Neuronal stem cell (in vitro differentiated cells): ENCODE measurements at places on chromosomes 6 and 20.

DNA sequence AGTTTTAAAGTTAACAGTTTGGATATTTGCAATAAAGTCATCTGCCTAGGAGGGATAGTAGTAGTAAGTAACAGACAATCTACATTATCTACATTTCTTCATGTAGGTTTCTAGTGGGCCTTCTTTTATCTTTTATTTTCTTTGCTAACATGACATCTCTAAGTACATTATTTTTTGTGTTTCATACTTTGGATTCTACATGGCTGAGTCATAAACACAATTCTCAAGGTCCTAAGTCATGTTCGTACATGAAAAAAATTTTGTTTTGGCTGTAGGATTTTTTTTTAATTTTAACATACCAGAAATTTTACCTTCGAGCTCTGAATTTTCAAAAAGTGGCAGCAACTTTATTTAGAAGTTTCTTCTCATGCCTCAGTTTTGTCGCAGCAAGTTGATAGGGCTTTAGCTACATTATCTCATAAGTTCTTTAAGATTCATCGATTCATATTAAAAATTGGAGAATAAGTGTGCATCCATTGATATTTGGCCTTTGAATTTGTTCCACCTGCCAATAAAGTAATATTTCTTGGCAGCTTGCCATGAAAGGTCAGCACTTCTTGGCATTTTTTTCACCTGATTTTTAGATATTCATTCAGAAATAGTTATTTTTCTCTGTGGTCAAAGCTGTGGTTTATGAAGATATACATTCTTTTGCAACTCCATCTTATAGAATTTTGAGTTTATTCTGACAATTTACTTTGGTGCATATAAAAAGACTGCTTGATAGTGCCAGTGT, 146.2 kb downstream of the GRIK2 start:
- DNase-seq, result no peak

DNA sequence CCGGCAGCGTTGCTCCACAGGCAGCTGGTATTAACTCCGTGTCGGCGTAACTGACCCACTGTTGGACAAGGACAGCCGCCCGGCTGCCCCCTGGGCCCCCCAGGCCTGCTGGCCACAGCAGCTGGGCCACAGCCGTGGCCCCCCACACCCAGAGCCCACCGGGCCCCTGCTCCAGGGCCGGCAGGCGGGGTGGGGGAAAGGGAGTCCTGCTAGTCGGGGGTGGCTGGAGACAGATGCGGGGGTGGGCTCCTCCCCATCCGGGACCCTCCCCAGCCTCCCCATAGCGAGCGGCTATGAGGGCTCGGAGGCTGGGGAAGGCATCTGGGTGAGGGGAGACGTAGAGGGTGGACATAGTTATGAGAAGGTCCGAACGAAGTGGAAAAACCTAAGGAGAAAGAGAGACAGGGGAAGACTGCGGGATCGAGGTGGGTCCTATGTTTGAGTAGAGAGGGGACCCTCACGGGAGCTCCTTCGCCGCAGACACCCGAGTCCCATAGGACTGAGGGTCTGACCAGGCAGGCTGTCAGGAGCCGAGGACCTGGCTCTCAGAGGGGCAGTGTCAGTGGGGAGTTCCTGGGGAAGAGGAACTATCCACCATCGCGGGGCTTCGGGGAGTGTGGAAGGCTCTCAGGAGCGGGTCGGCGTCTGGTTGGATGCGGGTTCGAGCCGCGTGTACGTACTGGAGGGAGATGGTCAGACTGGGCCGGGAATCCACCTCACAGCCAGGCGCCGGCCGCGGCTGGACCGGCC, 511 bp downstream of the VARS1 start:
- DNase-seq, result peak; percentile 27

- no peak for DNase-seq
Observed at GRCh38 chr6:16450285-16450684, 211.9 kb downstream of the GMPR start.

DNA sequence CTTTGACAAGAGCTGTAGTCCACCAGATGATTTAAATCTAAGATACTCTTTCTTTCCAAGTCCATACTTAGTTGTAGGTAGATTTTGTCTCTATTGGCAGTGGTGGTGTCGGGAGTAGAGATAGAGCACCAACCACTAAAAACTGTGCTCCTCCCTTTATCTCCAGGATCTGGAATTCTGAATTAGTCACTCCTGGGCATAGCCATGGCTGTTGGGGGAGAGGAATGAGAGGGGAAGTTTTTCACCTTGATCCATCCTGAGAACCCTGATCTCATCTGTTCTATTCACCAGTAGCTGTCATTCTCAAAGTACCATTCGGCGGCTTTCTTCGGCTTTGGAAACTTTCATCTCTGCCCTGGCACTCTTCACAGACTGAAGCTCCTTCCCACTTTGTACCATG, 35.6 kb upstream of the NKX2-4 start:
- no peak for DNase-seq

- peak; percentile 15 for DNase-seq
Observed at GRCh38 chr6:151325075-151326050, 66.0 kb downstream of the ZBTB2 start.

- no peak for DNase-seq
Observed at GRCh38 chr20:49291200-49291599, 13.3 kb upstream of the ZNFX1 start.

- DNase-seq, result no peak
Observed at GRCh38 chr6:161424421-161424820, 150.6 kb upstream of the AGPAT4 start.

- DNase-seq, result no peak
Observed at GRCh38 chr6:11994875-11995461, 17.1 kb upstream of the HIVEP1 start.

GRCh38 chr6:158758941-158759479, 60.2 kb downstream of the EZR start:
- DNase-seq, result no peak

GRCh38 chr6:53634184-53634631, 31.3 kb downstream of the KLHL31 start:
- no peak for DNase-seq

DNA sequence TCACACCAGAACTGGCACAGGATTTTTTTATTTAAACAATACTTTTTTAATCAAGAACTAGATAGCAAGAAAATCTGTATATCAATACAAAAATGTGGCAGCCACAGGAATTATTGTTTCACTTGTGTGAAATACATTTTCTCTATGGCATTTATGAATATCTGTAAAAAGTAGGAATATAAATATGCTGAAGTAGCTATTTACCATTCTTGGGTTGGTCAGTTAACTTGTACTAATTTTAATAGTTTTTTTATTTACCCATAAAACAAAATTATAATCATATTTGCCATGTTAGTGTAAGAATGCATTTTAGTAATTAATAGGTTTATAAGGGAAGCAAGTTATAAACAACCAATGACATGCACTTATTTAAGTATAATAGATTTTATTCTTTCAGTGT, 31.4 kb upstream of the TMEM30A start:
- DNase-seq, result no peak

GRCh38 chr6:109922851-109923250, 55.3 kb upstream of the GPR6 start:
- DNase-seq, result no peak

DNA sequence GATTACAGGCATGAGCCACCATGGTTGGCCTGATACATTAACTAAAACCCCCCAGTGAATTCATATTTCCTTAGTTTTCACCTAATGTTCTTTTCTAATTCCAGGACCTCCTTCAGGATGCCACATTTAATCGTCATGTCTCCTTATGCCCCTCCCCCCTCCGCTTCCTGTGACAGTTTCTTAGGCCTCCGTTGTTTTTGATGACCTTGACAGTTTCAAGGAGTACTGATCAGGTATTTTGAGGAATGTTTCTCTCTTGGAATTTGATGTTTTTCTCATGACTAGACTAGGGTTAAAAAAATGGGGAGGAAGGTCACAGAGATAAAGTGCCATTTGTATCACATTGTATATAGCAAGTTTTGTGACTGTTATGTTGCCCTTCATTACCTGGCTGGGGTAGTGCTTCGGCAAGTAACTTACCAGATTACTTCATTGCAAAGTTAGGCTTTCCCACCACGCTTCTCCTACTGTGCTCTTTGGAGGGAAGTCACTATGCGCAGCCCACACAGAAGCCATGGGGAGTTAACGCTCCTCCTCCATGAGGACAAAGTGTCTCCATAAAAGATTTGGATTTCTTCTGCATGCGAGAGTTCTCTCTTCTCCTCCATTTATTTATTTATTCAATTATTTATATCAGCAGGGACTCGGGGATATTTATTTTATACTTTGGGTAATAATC, 99.5 kb downstream of the NCR2 start:
- no peak for DNase-seq

DNA sequence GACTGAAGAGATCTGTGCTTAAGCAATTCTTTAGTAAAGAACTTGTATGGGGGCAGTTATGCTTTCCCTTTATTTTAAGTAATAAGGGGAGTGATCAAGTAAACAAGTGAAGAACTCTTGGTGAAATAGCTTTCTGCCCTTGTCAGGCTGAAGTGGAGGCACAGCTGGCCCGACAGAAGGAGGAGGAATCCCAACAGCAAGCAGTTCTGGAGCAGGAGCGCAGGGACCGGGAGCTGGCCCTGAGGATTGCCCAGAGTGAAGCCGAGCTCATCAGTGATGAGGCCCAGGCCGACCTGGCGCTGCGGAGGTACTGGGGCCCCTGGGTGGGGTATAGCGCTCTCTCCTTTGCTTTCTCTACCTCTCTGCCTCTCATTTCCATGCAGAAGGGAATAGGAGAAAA, 143.3 kb downstream of the MYO6 start:
- DNase-seq, result no peak

DNA sequence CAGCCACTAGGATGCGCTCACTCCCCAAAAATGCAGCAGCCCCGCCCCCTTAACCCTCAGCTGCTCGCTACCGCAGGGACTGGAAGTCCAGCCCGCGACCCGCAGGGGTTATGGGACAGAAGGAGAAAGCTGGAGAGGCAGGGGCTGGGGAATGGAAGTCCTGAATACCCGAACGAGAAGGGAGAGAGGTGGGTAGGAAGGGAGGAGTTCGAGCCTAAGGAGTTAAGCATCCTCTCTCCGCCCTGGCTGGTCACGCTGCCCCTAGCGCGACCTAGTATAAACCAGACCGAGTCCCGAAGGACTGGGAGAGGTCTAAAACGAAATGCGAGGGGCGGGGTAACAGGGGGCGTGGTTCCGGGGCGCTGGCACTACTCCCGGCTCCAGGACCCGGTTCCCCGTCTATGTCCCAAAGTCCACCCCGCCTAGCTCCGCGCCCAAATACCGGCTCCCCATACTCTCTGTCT, 448 bp upstream of the DDAH2 start:
- peak; percentile 92 for DNase-seq

GRCh38 chr6:37516076-37516919, 16.6 kb upstream of the CCDC167 start:
- no peak for DNase-seq

DNA sequence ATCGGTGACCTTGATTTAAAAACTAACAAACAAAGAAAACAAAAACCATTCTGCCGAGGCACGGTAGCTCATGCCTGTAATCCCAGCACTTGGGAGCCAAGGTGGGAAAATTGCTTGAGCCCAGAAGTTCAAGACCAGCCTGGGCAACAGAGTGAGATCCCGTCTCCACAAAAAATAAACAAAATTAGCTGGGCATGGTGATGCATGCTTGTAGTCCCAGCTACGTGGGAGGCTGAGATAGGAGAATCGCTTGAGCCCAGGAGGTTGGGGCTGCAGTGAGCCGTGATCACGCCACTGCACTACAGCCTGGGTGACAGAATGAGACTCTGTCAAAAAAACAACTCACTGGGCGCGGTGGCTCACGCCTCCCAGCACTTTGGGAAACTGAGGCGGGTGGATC, 48.2 kb upstream of the TFAP2A start:
- no peak for DNase-seq

DNA sequence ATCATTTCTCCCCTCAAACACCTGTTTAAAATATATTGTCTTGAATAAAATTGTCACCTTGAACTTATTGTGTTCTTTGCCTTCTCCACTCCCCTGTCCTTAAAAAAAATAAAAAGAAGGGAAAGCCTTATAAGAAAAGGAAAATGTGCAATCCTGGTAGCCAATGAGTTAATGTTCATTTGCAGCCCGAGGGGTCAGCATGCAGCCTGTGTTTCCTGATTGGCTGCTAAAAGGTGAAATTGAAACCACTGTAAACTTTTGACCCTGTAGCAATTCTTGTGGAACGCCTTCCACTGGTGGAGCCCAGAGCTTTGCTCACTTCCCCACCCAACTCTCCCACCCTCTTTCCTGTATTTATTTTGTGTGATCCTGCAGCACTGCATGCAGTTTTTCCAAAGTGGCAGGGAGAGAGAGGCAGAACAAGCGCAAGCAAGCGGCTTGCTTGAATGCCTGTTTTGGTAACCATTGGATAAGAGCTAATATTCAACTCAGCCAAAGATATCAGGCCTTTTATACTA, 74.9 kb downstream of the NCOA3 start:
- no peak for DNase-seq

GRCh38 chr20:4855555-4855954, 133.8 kb downstream of the PRND start:
- no peak for DNase-seq

- DNase-seq, result peak; percentile 6
Observed at GRCh38 chr6:69835414-69836179, 30.8 kb upstream of the COL19A1 start.

DNA sequence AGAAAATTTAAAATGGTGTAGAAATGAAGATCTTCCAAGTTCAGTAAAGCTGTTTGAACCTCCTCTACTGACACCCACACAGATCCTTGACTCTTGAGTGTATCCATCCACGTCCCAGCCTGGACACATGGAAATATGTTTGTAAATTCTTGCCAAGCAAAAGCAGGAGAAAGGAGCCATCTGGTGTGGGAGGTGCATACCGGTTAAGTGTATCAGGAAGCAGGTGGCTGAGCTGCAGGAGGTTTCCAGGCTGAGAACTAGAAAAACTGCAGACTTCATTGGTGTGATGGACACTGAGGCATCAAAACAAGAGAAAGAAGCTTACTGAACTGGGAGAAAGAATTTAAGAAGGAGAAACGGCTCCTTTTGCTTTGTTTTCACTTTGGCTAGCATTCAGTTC, 229.9 kb upstream of the GRIK2 start:
- DNase-seq, result no peak

DNA sequence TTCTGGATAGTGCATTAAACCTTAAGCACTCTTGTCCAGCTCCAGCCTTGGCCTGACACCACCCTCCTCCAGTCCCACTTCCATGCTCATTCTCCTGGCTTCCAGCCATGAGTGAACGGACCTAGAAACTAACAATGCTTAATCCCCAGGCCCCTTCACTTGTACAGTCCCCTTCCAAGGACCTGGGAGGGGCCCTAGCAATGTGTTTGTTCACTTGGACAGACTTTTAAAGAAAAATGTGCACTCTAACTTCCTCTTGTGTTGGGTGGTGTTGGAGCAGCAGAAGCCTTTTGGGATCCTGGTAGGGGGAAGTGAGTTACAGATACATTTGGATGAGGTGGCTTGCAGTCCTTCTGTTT, 48.9 kb upstream of the CCN6 start:
- DNase-seq, result no peak

DNA sequence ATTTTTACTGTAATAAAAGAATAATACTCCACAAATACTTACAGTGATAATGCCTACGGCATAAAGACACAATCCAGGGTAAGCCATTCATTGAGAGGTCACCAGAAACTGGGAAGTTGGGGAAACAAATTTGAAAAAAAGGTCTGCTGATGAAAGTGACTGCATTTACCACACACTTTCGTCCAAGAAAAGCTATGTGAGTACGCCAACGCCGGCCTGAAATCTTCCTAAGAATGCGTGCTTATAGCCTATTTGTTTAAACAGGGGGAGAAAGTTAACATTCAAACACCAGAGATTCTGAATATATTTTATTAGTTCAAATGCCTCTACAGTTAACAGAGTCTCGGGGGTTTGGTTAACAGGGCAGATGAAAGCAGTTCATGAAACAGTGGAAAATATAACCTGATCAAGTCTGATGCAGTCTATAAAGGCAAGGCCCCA, 657 bp upstream of the LTV1 start:
- no peak for DNase-seq

- no peak for DNase-seq
Observed at GRCh38 chr6:23905133-23905815, 220.7 kb upstream of the NRSN1 start.
